H1 (cell line): ENCODE measurements at places on chromosomes 2 and 18. TPM values are rescaled to one million over a fixed set of nuclear protein-coding genes. Genes with fewer than 3 reads are reported as not detected.

Gene OTOS
- 0.63 TPM in 1 of 2 replicates, not detected in the other for total RNA-seq

Gene REEP1
- total RNA-seq: 1.5 TPM in 2 replicates

Gene SLC19A3
- total RNA-seq: 5.9 and 9.8 TPM in 2 replicates

Gene RAB27B
- 0.33 and 0.60 TPM in 2 replicates for total RNA-seq

GRCh38 chr18:78713726-78714125 is 265.9 kb upstream of the SALL3 start:
- H3K27ac ChIP-seq: no peak overlapping the region
- H3K27me3 ChIP-seq: no peaks in the 10 kb centered on the region
- DNase-seq: no peak
- no peaks in the 10 kb centered on the region for H3K36me3 ChIP-seq
- no peaks in the 10 kb centered on the region for H3K4me1 ChIP-seq
- H3K4me3 ChIP-seq: no peak overlapping the region

DNA sequence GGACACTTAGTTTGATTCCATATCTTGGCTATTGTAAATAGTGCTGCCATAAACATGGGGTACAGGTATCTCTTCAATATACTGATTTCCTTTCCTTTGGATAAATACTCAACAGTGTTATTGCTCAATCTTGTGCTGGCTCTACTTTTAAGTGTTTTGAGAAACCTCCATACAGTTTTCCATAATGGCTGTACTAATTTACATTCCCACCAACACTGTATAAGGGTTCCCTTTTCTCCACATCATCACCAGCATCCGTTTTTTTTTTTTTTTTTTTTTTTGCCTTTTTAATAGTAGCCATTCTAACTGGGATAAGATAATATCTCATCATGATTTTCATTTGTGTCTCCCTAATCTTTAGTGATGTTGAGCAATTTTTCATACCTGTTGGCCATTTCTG is 29.9 kb upstream of the GALNT5 start:
- H3K27me3 ChIP-seq: no peaks in the 10 kb centered on the region
- no peaks in the 10 kb centered on the region for H3K4me1 ChIP-seq
- DNase-seq: no peak
- H3K4me3 ChIP-seq: no peak overlapping the region
- H3K27ac ChIP-seq: no peak overlapping the region

GRCh38 chr2:102028470-102028869 is 36.7 kb downstream of the IL1R2 start:
- no peaks in the 10 kb centered on the region for H3K4me1 ChIP-seq
- H3K4me3 ChIP-seq: no peak overlapping the region
- no peak for DNase-seq
- no peak overlapping the region for H3K27ac ChIP-seq

- H3K4me3 ChIP-seq: no peak overlapping the region
- no peak for DNase-seq
- no peaks in the 10 kb centered on the region; the same call in 1 of the 2 replicates for H3K36me3 ChIP-seq
- no peaks in the 10 kb centered on the region for H3K4me1 ChIP-seq
- H3K27ac ChIP-seq: no peak overlapping the region; the same call in 1 of the 2 replicates
- H3K27me3 ChIP-seq: no peaks in the 10 kb centered on the region
Observed at GRCh38 chr2:241754042-241754441, 19.6 kb downstream of the D2HGDH start.

DNA sequence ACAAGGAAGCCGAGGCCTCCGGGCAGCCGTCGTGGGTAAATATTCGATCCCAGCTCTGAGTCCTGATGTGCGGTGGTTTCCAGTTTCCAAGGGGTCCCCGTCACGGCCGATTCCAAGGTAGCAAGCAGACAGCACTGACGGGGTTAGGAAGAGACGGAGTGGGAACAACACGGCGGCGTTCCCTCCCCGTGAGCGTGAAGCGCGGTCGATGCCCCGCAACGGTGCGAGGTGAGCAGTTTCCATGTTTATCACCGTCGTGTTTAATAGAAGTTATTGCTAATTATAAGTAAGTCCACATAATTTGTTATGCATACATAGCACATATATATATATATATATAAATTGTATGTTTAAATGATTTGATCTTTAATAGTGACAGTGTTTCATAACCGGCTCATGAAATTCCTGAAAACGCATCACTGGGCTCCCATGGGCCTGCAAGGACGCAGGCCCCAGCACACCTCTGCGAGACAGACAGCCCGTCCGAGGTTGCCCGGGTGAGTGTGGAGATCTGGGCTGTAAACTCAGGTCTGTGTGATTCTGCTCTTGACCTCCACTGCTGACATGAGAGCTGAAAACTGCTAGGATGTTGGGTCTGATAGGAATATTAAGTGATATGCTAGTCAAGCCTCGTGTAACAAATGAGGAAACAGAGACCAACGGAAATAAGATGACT is 243.5 kb upstream of the SALL3 start:
- no peaks in the 10 kb centered on the region for H3K36me3 ChIP-seq
- H3K4me1 ChIP-seq: no peaks in the 10 kb centered on the region; the same call in 1 of the 2 replicates
- no peak for DNase-seq
- no peak overlapping the region for H3K27ac ChIP-seq

DNA sequence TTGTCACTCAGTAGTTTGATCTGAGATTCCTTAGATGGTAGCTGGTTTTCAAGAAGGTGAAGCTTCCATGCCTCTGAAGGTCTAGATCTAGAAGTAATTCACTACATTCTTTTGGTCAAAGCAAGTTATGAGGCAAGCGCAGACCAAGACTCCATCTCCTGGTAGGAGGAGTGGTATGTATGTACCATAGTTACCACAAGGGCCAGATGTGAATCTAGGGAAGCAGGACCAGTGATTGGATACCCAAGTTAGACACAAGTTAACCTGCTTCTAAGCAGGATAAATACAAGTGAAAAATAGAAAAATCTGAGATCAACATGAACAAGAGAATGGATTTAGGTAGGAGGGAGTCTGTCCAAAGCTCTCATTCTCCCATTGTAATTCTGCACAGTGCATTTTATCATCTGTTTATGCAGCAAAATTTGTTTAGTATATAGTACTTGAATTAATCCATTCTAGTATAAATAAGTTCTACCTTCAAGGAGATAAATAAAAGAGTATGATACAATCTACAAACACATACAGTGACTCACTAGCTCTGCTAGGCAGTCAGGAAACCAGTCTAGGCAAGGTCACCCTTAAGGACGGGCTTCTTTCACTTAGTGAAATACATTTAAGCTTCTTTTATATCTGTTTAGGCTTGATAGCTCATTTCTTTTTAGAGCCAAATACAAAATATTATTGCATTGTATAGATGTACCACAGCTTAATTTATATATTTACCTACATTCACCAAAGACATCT is 14.2 kb upstream of the DOCK10 start:
- H3K4me3 ChIP-seq: no peak overlapping the region
- no peak overlapping the region for H3K27ac ChIP-seq
- H3K36me3 ChIP-seq: no peaks in the 10 kb centered on the region
- H3K27me3 ChIP-seq: no peaks in the 10 kb centered on the region
- no peaks in the 10 kb centered on the region for H3K4me1 ChIP-seq

- H3K4me1 ChIP-seq: no peaks in the 10 kb centered on the region
- H3K4me3 ChIP-seq: no peak overlapping the region
- no peaks in the 10 kb centered on the region for H3K27me3 ChIP-seq
- no peaks in the 10 kb centered on the region for H3K36me3 ChIP-seq
Observed at GRCh38 chr2:122179492-122180165, 424.2 kb downstream of the TSN start.
